ENCODE measurements at places on chromosomes 12 and 14. TPM values are rescaled to one million over a fixed set of nuclear protein-coding genes. Genes with fewer than 3 reads are reported as not detected.
A peak's percentile ranks its signal among the peaks of the same experiment; 100 is the strongest.

GRCh38 chr14:30822080-30822571, 52.2 kb upstream of the COCH start:
- no peak for DNase-seq

- no peak for DNase-seq
These were observed 5.7 kb downstream of the MIPOL1 start for GRCh38 chr14:37203423-37203822.

GRCh38 chr14:95776798-95777534, 63.0 kb upstream of the TCL1A start:
- no peak for DNase-seq

DNA sequence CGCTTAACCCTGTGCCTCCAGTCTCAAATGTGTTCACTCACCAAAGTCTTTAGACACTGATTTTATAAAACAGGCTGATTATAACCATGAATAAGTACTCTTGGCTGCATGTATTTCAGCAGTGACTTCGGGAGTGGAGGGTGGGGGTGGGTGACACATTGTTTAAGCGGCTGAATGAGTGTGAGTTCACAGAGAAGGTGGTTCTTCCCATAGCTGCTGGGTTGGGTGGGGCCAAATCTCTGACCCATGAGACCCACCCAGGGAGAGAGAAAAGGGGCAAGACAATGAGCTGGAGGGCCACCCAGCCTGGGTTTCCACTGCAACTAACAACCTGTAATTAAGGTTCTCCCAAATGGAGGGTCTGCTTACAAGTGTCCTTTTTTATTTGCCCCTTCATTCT, 96.4 kb downstream of the SYNE3 start:
- no peak for DNase-seq

GRCh38 chr14:52119030-52119429, 50.2 kb upstream of the NID2 start:
- no peak for DNase-seq

DNA sequence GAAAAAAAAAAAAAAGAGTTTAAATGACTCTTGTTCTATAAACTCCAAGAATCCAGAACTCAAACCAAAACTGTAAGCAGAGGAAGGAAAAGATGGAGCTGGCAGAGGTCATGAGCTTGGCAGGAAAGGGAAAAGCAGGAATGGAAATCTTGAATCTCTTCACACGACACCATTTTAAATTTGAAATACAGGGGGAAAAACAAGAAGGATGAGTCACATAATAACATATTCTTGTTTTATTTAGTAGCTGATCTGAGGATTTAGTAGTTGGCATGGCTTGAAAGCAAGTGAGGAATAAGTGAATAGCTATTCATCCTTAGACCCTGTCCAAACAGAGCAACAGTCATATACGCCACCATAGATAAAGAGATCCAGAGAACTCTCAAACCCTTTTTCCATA, 35.0 kb downstream of the EPS8 start:
- no peak for DNase-seq

GRCh38 chr12:50021031-50021430, 4.3 kb downstream of the RACGAP1 start:
- DNase-seq: no peak

DNA sequence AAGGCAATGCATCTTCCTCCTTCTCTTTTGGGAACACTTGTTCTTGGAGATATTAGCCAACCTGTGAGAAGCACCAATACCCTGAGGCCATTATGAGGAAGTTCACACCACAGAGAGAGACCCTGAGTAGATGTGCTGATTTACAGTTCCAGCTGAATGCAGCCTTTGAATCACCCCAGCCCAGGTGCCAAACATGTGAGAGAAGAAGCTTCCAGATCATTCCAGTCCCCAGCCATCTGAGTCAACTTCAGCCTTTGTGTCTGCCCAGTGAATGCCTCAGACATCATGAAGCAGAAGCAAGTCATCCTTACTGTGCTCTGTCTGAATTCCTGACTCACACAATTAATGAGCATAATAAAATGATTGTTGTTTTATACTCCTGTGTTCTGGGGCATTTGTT, 25.1 kb downstream of the C12orf42 start:
- DNase-seq: no peak

- no peak for DNase-seq
These were observed 177.0 kb upstream of the TMEM132C start for GRCh38 chr12:128089961-128090360.

DNA sequence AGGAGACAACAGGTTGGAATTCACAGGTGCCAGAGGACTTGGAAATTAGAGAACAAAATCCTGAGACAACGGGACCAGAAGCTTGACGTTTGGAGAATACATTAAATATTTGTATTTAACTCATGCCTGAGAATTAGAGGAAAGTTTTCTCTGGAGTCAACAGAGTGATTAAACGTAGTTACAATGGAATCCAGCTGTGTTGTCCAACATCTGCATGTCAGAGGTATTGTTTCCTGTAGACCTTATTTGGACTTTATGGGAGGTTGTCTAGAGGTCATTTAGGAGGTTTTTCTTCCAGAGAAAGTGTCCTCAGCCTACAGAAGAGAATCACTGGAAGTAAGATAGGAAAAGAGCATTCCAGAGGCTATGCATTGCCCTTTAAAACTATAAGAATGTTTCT, 45.1 kb upstream of the RERGL start:
- no peak for DNase-seq

DNA sequence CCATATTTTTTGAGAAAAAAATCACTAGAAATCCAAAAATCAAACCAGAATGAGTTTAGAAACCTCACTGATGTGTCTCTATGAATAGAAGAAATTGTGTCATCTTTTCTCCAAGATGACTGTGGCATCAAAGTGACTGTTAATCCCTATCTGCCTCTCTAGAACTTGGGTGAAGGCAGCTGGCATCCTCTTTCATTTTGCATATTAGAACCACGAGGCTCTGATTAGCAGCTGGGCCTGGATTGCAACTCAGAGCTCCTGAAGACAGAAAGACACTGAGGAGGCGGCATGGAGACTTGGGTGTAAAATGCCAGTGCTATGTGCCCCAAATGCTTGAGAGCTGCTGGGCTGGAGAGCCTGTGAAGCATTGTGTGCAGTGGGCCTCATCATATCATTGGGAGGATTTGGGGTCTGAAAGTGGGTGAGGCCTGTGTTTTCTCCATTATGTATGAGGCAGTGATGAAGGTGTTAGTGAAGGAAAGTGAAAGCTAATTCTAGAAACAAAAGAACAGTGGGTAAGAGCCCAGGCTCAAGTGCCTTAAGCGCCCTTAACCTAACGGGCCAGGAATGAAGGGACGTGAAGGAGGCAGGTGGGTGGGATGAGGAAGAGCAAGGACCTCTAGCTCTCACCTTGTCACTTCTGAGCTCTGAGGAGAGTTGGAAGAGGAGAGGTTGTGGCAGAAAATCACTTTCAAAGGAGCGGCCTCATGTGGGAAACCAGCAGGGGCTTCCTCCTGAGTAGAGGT, 26.2 kb downstream of the NKX2-8 start:
- no peak for DNase-seq

DNA sequence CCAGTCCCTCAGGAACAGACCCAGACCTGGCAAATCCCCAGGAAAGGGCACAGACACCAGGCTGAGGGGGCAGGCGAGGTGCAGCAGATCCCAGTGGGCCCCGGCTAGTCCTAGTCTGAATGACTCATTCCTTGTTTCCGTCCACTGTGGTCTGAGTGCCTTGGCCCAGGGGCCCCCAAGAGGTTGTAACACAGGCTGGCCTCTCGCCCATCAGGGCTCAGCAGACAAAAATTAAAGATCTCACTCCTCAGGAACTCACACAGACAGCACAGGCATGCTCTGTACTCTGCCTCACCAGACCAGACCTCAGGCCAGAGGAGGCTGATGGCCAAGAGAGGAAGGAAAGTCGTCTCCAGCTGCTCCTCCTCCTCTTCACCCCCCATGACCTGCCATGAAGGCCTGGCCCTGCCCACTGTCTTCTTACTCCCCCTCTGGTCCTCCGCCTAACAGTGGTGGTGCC, 7.7 kb upstream of the LTBP2 start:
- DNase-seq: no peak

DNA sequence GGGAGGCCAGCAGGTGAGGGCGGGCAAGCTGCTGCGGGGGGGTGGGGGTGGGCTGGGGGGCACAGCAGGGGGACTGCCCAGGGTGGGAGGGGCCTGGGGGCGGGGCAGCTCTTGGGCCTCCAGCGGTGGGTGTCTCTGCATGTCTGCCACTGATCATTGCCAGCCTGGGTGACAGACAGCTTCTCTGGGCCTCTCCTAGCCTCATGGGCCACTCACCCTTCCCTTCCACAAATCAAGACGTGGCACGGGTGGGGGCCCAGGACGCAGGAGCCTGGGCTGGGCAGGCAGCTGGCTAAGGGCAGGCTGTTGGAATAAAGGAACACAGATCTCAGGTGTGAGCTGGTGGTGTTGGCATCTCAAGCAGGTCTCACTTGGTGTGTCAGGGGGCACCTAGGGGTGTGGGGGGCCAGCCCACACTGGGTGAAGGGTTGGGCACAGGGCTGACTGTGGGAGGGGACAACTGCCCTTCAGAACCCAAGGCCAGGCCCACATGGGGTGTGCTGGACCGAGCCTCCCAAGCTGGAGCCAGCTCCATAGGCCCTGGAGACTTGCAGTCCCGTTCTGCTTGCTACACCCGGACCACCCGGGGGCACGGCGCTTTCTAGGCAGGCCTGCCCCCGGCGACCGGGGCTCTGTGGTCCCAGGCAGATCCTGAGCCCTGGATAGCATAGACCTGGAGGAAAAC, 3.0 kb downstream of the TEDC1 start:
- DNase-seq: no peak

DNA sequence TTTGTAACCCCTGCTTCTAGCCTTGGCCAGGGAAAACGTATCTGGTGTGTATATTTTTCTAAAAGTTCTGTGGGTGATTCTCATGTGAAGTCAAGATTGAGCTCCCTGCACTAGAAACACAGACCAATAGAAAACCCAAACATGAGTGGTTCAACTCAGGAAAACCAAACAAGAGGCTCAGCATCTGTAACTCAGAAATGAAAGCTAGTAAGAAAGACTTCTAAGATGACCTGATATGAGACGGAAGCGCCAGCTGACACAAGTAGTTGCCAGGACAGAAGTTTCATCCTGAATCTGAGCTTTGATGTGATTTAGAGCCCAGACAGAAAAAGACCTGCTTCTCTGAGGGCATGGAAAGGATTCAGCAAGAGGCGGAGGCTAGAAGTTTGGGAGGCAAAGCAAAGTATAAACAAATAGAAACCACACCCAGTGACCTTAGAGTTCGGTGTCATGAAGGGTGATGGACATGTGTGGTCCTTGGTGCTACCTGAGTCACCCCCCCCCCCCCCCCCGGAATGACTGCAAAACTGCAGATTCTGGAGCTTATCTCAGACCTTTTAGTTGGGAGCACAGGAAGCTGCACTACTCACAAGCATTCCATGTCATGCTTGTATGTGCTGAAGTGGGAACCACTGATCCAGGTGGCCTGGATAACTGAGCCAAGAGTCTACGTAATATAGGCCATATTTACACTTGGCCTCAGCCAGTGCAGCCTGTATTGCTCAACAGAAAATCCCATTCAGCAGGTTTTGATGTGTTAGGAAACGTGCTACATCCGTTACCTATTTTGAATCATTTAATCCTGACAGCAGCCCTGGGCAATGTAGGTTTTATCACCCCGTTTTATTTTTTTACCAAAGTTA, 191.3 kb downstream of the ANO6 start:
- DNase-seq: no peak

DNA sequence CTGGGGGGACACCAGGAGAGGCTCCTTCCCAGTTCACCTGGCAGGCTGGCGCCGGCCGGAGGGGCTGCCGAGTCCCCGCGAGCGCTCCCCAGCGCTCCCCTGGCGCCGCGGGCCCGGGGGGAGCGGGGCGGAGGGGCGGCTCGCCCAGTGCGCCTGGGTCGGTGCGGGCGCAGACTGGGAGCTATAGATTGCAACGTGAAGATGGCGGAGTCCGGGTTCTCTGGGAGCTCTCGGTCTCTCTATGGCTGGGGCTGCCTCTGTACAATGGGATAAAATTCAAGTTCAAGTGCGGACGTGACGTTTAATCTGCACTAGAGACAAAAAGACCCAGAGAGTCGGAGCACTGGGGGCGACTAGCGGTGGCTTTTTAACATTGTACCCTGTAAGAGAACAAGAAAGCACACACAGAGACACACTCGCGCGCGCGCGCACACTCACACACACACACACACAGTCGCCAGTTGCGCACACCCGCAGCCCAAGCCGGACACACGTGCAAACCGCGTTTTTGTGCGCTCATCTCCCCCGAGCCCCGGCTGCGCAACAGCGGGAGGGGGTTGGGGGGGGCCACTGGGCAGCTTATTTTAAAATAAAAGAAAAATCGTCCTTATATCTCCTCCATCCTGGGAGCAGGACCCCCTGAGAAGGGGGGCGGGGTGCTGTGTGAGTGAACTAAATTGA, at the start of gene BCL11B:
Gene BCL11B (minus strand): TSS at position 247 of the 681 bp plus-strand sequence. CDS start 979 bp downstream, outside the sequence.
- peak; percentile 86 for DNase-seq

DNA sequence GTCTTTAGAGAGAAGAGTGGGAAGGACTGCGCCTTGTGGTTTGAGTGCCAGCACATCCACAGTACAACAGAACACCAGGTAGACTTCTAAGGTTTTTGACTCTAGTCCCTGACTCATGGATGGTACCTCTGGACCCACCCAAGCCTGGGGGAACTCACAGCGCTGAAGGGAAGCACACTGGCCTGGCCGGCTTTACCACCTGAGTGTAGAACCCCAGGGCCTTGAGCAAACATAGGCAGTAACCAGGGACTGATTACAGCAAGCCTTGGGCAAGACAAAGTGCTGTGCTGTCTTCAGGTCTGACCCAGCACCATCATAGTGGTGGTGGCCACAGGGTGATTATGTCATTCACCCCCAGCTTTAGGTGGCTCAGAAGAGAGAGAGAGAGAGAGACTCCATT, 17.2 kb downstream of the EML5 start:
- no peak for DNase-seq

- no peak for DNase-seq
These were observed 1.3 kb downstream of the PIWIL1 start for GRCh38 chr12:130338794-130339601.

- DNase-seq: no peak
These were observed 14.2 kb downstream of the CCDC92 start for GRCh38 chr12:123958462-123958861.

DNA sequence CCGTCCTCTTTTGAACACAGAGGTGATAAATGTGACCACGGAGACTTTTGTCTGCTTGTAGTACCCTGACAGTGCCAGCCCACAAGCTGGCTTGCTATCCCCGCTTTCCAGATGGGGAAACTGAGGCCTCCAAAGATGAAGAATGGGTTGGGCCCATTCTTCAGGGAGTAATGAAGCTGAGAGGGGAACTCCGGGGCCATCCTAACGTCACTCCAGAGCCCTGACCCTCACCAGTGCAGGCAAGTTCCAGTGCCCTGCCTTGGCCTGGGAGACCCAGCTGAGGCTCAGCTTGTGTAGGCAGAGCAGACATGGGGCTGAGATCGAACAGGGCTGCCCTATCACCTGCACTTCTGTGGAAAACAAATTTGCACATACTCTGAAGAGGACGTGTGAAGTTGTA, 277.1 kb downstream of the DPF3 start:
- no peak for DNase-seq

GRCh38 chr12:11941606-11942337, 129.0 kb upstream of the BCL2L14 start:
- no peak for DNase-seq

Gene CCDC59
- total RNA-seq: 141 TPM

Gene DBX2
- total RNA-seq: not detected

Gene PROX2
- total RNA-seq: 1.5 TPM

Gene OR4K5
- not detected for total RNA-seq

Gene TOMM20L
- not detected for total RNA-seq

Gene RPGRIP1
- total RNA-seq: 0.08 TPM

Gene ANP32D
- not detected for total RNA-seq

Gene OR4E2
- total RNA-seq: not detected

Gene NOS1
- not detected for total RNA-seq

Gene PACS2
- 22.2 TPM for total RNA-seq

Gene OR6C75
- total RNA-seq: not detected

Gene FOXM1
- 80.5 TPM for total RNA-seq

Gene CMA1
- 0.50 TPM for total RNA-seq

Gene PAPLN
- total RNA-seq: 0.10 TPM

Gene NR4A1
- total RNA-seq: 92.6 TPM

Gene SCN8A
- total RNA-seq: 0.86 TPM

Data from activated naive CD8-positive, alpha-beta T cell treated with anti-CD3 and anti-CD28 coated beads for 36 hours (primary cell).